Activated CD4-positive, alpha-beta T cell treated with anti-CD3 and anti-CD28 coated beads, Interleukin-2, amount 50 U/mL, for 24 hours (primary cell): ENCODE measurements at places on chromosomes 4 and X.

GRCh38 chrX:71017396-71017939 lies 50.7 kb downstream of the SNX12 start:
- DNase-seq, result no peak

DNA sequence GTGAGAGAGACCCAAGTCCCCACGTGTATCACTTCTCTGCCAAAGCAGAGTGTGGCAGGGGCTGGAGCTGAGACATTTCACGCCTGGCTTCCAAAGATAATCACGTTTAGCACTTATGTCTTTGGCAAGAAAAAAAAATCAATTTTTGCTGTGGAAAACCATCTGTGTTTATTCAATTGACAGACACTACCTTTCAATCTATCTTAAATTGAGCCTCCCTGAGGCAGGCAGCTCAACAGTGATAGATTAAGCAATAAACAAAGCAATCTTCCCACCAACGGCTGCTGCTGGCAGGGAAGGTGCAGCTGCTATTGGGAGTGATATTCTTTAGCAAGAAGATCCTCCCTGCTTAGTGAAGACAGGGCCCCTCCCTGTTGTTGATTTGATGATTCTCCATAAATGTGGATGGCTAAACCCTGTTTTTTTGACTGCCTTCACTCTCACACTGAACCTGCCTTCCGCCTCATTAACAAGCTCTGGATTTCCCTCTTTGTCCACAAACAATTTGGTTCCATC lies 11.6 kb upstream of the MAGEB17 start:
- DNase-seq, result no peak

GRCh38 chrX:144327495-144327894 lies 443.6 kb downstream of the UBE2NL start:
- no peak for DNase-seq

DNA sequence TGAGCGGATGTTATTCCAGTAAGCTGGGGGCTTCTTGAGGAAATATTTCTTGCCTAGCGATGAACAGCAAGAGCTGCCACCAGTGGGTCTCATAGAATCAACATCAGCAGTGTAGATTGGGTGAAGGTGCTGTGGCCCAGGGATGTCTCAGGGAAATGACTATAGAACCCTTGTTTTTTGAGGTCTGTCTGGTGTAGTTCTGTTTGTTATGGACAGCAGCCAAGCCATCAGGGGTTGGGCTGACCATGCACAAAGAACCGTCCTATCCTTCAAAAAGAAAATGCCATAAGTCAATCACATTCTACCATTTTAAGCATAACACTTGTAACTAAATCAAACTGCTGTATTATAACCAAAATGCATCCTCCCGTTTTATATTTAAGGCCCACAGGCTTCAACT lies 17.3 kb upstream of the C1GALT1C1 start:
- no peak for DNase-seq

DNA sequence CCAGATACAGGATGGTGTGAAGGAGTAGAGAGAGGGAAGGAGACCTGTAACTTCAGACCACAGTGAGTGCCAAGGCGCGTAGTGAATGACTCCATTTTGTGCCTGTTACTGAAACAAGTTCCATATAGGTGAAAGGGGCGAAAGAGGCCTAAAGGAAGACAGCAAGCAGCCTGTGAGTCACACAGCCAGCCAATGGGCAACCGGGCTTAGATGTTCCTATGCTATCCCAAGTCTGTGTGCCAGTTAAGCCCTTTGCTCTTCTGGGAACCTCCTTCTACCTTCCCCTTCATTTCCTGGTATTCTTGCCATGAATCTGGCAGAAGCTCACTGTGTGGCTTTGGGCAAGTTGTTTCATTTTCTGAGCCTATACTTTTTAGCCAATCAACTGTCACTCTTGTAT lies 161.8 kb upstream of the LDB2 start:
- no peak for DNase-seq

DNA sequence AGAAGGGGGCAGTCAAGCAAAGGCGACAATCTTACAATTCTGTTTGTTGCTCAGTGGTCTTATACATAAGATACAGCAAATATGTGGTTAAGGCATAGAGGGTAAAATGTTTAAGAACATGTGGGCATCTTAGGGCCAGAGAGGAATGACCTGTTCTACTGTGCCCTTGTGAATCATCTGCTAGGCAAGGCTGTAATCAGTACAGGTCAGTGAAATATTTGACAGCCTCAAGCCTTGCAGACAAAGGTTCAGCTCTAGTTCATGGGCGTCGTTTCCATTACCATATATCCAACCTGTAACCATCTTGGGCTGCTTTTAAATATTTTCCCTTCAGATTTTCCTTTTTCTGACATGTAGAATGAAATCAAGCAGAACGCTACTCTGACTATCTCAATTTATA lies 37.3 kb downstream of the AGA start:
- DNase-seq, result no peak
